ENCODE measurements at places on chromosomes 16 and 17.

DNA sequence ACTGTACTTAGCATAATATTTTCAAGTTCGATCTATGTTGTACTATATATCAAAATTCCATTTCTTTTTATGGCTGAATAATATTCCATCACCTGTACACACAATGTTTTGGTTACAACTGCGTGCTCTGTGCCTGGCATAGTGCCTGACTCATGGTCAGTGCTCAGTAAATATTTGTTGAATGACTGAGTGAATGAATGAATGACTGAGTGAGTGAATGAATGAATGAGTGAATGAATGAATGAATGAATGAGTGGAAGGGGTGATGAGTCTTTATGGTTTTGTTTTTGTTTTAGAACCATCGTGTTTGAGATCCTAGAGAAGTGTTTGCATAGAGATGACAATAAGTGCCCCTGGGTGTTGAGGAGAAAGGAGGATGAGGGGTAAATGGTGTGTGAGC lies 155.3 kb downstream of the MRM1 start:
- H3K27ac ChIP-seq, result no peak overlapping the region
- no peak overlapping the region for H3K4me3 ChIP-seq
- H3K4me1 ChIP-seq, result no peaks in the 10 kb centered on the region
- H3K36me3 ChIP-seq, result no peaks in the 10 kb centered on the region

DNA sequence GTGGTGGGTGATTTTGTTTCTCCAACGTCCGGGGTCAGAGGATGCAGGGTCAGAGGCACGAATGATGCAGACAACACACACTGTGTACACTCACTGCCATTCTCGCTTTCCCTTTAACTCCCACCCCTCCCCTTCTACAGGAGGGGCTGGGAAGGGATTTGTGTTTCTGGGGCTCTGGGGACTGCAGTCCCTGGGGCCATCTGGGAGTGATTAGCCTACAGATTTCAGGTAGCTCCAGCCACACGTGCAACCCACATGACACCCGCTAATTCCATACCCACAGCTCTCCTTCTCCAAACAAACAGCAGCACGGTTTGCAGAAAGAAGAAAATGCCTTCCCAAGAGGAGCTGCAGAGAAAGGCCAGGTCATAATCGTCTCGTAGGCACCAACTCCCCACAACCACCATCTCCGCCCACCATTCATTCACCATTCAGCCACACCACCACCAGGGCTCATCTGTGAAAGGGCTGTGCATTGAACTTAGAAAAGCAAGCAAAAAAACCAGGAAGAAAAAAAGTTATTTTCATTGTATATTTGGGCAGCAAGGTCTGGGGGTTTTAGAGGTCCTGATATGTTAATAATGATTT lies 9.4 kb upstream of the SOX9 start:
- H3K4me3 ChIP-seq, result no peak overlapping the region
- H3K27ac ChIP-seq, result no peak overlapping the region
- H3K4me1 ChIP-seq, result no peaks in the 10 kb centered on the region
- no peaks in the 10 kb centered on the region for H3K36me3 ChIP-seq
- DNase-seq, result peak; percentile 43
- H3K27me3 ChIP-seq, result peaks cover 4% of the 10 kb centered on the region

- no peaks in the 10 kb centered on the region for H3K4me1 ChIP-seq
- H3K27ac ChIP-seq, result no peak overlapping the region
- H3K36me3 ChIP-seq, result no peaks in the 10 kb centered on the region
- H3K27me3 ChIP-seq, result no peaks in the 10 kb centered on the region
These were observed 3.3 kb upstream of the STH start for GRCh38 chr17:45995627-45996270.

GRCh38 chr17:79252886-79253285 lies 178.3 kb downstream of the ENGASE start:
- no peak overlapping the region for H3K27ac ChIP-seq
- DNase-seq, result no peak
- H3K36me3 ChIP-seq, result no peaks in the 10 kb centered on the region
- no peaks in the 10 kb centered on the region for H3K4me1 ChIP-seq

DNA sequence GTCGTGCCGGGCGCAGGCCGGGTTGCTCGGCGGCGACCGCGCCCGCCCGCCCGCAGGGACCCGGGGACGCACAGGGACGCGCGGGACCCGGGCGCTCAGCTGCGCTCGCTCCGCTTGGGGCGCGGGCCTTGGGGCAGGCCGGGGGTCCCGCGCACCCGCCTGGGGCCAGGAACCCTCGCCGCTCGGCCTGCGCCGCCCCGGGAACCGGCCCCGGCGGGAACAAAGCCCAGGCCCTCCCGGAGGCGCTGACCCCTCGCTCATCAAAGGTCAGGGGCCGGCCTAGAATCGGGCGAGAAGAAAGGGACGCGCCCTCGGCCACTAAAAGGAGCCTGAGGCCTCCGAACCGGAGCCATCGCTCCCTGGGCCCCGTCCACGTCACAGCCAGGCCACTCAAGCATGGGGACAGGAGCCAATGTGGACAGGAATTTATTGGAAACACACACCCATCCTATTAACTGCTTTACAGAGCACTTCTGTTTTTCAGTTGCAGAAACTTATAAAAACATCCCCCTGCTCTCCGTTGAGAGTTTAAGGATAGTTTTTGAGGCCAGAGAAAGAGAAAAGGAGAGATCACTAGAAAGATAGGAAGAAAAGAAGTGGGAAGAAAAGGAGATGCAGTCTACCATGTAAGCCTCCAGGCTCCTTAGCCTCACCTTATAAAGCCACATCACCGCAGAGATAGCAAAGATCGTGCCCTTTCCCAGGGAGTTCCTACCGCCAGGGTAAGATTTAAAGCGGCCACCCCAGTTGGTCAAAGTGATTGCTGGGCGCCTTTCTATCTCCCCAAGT lies 558 bp upstream of the ZFHX3 start:
- DNase-seq, result no peak
- H3K27ac ChIP-seq, result peak overlapping the region; percentile 88
- H3K36me3 ChIP-seq, result no peaks in the 10 kb centered on the region
- no peaks in the 10 kb centered on the region for H3K27me3 ChIP-seq
- peak overlapping the region; percentile 90 for H3K4me3 ChIP-seq
